ENCODE measurements at places on chromosomes 16 and 17.

- DNase-seq: no peak
These were observed 824 bp upstream of the MPP2 start for GRCh38 chr17:43907998-43908721.

DNA sequence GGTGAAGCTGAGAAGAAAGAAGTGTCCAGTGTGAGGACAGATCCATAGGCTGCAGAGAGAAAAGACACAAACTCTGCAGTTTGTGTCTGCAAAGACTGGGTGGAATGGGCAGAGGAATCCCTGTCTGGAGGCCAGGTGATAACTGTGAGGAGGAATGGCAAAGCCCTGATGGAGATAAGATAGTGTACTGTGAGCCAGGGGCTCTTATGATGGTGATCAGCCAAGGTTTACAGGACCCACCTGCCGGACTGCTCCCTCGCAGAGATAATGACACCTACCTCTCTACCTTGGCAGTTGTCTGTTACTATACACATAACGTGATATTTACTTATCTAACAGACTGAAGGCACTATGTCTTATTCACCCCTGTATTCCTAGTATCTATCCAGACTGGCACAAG lies 92.6 kb upstream of the ASIC2 start:
- no peak for DNase-seq

- DNase-seq: no peak
These were observed 312.4 kb upstream of the CDH5 start for GRCh38 chr16:66054095-66054494.

DNA sequence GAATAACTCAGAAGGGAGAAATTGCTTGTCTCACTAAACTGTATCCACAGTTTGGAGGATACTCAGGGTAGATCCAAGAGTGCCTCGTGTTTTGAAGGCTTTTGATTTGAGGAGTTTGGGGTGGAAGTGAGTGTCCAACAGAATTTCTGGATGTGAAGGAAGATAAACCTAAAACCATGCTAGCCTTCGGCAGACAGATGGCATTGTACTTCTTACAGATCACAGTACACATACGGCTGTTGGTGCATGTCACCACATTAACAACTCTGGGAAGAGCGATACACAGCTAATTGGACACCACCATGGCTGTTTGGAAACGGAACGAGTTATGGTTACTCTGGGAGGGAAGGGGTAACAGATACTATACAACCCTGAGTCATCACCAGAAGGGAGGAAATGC lies 420.4 kb downstream of the GRIN2A start:
- no peak for DNase-seq

DNA sequence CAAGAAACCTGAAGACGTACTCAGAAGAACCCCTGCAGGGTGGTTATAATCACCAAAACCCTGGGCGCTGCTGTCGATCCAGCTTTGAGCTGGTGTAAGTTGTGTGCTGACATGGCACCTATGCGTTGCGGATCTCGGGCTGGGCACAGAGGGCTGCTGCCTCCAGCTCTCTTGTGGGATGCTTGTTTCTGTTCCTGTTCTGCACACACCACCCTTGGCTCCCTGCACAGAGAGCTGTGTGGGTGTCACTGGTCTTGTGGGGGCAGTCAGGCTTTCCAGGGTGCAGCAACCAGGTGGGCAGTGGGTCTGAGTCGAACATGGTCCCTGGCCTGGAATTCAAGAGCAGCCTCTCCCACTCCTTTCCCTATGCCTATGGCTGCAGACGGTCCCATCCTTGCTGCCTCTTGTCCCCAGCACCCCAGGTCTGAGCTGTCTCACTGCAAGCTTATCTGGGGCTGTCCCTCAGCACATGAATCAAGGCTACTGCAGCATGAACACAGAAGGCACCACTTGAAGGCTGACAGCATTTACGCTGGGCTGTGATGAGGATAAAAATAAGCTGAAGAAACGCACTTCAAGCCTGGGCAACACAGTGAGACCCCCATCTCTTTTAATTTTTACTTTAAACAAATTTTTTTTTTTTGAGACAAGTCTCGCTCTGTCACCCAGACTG lies 20.1 kb downstream of the ZNF276 start:
- no peak for DNase-seq

DNA sequence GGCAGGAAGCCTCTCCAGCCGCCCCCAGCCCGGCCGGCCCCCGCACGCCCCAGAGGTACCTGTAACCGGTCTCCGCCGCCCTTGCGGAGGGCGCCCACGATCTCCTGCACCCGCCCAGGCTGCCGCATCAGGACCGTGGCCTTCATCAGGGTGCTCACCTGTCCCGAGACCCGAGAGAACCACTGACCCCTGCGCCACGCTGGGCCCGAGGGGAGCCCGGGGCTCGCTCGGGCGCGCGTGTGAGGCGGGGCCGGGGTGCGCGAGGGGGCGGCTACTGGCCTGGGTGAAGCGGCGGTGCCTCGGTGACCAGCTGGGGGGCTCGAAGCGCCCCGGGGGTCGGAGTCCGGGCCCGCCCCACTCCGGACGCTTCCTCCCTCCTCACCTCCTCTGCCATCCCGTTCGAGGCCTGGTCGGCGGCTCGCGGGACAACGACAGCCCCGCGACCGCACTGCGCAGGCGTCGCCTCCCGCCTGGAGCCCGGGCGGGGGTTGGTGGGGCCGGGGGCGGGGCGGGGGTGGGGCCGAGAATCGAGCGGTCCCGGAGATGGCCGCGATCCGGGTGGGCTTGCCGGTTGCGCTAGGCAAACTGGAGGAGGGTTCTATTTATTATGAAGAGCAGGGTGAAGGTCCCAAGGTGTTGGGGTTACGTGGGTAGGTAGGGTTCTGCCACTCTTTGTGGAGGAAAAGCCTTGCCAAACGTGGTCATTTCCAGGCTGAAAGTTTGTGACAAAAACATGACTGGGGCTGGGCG lies at the start of gene NT5C3B:
TSS of gene NT5C3B (minus strand) at position 433 of the 750 bp plus-strand sequence. CDS start at position 394, 39 bp downstream.
- no peak for DNase-seq

GRCh38 chr16:56615353-56615752 lies 7.0 kb downstream of the MT2A start:
- no peak for DNase-seq

GRCh38 chr16:168424-168823 lies 2.6 kb downstream of the HBM start:
- no peak for DNase-seq

DNA sequence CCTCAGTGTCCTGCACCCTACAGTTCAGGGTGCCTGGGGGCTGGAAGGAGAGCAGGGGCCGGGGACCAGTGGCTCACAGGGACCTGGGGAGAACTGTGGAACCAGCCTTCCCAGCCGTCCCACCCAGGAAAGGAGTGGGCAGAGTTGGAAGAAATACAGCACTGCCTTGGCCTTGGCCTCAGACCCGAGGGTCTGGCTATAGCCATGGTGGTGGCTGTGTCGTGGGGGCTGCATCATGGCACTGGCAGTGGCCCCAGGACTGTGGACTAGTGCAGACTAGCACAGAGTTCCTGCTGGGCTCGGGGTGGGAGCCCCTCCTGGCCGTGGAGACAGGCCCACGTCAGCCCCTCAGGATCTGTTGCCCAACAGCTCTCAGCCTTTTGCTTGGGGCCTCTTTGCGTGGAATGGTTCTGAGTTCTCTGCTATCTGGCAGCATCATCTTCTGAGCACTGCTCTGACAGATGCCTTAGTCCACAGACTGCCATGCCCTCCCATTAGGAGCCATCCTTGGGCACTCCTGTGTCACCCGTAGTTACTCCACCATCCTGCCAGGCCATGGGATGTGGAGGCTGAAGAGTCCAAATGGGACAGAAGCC lies 12.6 kb upstream of the DNASE1 start:
- DNase-seq: no peak

- DNase-seq: no peak
These were observed 198.4 kb downstream of the COPRS start for GRCh38 chr17:31660684-31661083.

DNA sequence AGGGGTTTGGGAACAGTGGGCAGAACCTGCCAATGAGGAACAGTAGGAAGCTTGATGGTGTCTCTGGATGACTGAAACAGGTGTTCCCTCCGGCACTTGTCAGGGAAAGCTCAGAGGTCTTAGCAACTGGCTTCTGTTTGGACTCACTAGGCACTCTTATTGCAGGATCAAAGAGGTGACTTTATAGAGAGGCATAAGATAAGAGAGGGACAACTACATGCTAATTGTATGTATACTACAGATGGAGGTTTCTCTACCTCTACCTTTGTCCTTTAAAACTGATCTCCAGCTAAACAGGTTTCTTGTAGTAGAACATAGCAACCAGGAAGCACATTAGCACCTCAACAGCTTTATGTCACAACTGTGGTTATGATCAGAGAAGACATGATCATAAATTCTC lies 7.6 kb downstream of the CNTD1 start:
- DNase-seq: no peak

GRCh38 chr17:18028114-18028951 lies 10.6 kb downstream of the ATPAF2 start:
- peak; percentile 15 for DNase-seq

DNA sequence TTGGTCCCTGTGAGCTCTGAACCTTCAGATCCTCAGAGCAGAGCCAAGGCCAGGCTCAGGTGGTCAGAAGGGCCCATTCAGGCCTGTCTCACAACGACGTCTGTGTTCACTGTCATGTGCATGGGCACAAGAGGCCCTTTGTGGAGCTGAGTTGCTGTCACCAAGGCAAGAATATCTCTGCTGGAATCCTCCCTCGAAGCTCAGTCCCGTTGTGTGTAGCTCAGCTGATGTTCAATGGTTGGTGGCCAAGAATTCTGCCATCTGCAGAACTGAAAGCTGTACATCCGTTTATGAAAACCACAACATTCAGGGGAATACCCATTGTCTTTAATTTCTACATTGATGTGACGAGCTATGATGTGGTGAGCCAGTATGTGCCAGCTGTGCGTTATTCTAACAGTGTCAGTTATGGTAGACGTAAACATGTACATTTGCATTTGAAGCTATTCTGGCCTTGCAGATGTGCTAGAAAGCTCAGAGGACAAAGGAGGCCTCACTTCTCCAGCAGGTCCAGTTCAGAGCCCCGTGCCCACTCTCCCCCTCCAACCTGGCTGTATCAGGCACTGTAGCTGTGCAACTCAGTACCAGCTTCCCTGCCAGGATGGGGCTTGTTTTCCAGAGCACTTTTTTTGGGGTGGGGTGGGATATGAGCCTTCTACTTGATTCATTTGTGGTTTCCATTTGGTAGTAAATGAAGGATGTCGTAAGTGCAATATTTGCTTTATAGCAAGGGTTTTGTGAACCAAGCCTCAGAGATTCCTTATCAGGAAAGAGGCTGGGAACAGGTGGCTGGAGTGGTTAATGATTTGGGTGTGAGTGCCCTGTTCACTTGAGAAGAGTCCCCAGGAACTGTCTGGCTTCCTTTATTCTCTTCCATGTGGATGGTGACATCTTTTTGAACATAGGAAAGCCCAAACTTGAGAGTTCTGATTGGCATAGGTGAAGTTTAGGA lies 56.1 kb downstream of the B9D1 start:
- no peak for DNase-seq

- no peak for DNase-seq
These were observed 22.3 kb upstream of the MPO start for GRCh38 chr17:58302919-58303585.

DNA sequence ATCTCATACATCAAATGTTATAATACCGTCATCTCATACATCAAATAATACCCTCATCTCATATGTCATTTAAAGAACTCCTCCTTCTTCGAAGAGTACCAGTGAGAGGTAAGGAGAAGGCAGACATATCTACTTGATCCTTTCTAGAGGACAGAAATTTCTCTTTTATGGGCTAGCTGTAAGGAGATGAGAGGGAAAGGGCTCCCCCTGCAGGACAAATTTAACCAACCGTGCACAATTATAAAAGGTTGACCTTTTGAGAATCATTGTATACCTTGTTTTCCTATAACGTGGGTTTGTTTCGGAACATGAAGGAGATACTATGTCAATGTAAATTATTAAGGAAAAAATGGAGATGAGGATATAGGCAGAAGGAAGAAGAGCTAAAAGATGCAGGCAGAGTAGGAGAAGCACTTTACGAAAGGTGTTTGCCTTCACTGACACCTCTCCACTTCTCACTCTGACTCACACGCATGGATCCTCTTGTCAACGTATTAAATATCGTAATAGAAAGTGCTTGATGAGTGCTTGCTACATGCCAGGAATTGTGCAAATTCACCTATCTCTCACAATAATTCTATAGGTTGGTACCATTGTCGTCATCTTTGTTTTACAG lies 465.9 kb upstream of the ERCC4 start:
- DNase-seq: peak; percentile 1

- no peak for DNase-seq
These were observed 23.6 kb downstream of the COPZ2 start for GRCh38 chr17:48013876-48014594.

- no peak for DNase-seq
These were observed 534.9 kb upstream of the HSBP1 start for GRCh38 chr16:83272843-83273242.

DNA sequence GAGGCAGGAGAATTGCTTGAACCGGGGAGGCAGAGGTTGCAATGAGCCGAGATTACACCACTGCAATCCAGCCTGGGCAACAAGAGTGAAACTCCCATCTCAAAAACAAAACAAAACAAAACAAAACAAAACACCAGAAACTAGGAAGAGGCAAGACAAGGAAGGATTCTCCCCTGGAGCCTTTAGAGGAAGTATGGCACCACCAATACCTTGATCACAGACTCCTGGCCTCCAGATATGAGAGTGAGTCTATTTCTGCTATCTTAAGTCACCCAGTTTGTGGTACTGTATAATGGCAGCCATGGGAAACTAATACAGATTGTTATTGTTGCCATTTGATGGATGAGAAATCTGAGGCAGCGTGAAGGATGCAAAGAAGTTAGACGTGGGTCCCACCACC lies 14.6 kb upstream of the CPPED1 start:
- no peak for DNase-seq

All from COR-L47 (cell line).